ENCODE measurements at places on chromosomes 1 and 21.

- DNase-seq, result no peak
These were observed 12.8 kb downstream of the EIF2B3 start for GRCh38 chr1:44973645-44974044.

- no peak for DNase-seq
These were observed 125.3 kb upstream of the CD34 start for GRCh38 chr1:208036106-208036808.

DNA sequence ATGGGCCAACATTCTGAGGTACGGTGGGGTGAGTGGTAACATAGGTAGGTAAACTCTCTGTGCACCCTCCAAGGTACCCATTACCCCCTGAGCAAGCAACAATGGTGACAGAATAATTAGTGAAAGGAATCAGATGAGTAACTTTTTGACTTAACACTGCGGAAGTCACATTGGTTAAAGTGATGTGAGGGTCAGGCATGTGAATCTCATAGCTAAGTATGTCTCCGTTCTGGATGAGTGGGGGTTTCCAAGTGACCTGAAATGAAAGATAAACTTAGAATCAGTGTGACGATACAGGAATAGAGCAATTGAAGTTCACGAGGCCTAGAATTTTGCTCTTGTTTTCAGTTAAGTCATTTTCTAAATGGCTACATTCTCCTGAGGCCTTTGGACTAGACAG, 311.7 kb downstream of the KCTD3 start:
- DNase-seq, result no peak

DNA sequence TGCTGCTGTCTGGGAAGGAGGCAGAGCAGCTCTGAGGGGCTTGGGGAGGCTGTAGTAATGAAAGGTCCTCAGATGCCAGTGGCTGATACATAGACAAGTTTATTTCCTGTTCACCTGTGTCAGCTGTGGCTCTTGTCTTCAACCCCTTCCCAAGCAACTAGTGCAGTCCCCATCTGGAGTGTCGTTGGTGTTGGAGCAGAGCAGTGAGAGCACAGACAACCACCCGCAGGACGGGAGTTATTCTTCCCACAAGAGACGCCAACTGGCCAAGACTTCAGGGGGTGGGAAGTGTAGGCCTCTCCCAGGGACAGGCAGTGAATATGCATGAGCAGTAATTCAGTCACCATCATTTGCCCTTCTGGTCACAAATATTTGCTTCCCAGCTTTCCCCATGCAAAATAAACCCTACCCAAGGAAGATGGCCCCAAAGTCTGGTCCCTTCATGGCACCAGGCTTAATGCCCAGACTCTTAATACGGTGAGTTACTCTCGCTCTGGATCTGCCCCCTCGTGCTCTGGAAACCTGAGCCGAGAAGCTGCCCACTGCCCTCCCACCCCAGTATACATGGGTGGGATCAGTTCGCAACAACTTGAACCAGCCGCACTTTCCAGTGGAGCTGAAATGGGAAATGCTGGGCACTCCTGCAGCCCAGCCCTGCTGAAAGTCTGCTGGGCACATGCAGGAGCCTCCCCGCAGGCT, 153.5 kb upstream of the COL6A1 start:
- no peak for DNase-seq

GRCh38 chr21:16113052-16113715, 383.4 kb downstream of the USP25 start:
- no peak for DNase-seq

DNA sequence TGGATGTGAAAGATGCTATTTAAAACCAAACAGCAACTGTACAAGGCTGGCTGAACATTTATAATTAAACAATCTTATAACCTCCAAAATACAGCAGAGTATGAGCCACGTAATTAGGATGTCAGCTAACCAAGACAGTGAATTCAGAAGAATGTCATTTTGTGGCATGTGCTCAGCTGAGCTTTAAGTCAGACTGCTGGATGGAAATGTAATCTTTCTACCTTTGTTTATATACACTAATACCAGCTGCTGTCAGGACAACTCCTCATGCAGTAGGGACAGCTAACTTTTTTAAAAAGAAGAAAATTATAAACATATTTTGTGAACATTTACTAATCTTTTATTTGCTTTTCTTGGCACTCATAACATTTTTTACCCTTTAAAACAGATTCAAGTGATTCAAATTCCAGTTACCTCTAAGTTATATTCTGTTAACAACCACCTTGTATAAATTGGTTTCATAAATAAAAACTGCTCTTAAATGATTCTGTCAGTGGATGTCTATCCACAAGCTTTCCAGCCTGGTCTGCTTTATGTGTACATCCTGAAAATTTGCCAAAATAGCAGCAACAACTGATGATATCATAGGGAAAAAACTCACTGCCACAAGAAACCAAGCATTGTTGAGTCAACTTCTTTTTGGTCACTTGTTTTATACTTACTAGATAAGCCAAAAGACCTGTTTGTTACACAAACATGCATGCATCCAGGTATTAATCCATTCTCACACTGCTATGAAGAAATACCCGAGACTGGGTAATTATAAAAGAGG, 36.1 kb downstream of the DPH5 start:
- DNase-seq, result no peak

Data from activated CD4-positive, CD25-positive, alpha-beta regulatory T cell treated with anti-CD3 and anti-CD28 coated beads, Interleukin-2, amount 50 U/mL, for 72 hours (primary cell).